M059J (cell line): ENCODE measurements at places on chromosomes 1 and 21. TPM values are rescaled to one million over a fixed set of nuclear protein-coding genes. Genes with fewer than 3 reads are reported as not detected.

GRCh38 chr21:40886006-40886405 lies 39.0 kb upstream of the DSCAM start:
- no peak for DNase-seq

DNA sequence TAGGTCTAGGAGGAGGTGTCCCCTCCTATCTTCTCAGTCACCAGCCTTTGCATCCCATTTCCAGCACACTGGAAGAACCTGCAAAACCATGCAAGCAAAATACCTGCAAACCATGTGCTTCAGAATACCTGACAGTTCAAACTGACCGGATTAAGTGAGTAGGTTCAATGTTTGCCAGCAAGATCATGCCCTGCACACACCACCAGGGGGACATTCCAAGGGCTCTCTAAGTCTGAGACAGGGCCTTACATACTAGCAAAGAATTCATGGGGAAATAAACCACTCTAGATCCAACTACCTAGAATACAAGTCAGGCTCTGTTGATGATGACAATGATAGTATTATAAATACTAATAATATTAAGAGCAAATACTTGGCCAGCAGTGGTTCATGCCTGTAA lies 27.6 kb downstream of the INPP5B start:
- DNase-seq, result peak; percentile 37

GRCh38 chr1:170567214-170567613 lies 35.2 kb downstream of the GORAB start:
- DNase-seq, result no peak

- DNase-seq, result no peak
These were observed 15.2 kb upstream of the SLC25A34 start for GRCh38 chr1:15720861-15721260.

DNA sequence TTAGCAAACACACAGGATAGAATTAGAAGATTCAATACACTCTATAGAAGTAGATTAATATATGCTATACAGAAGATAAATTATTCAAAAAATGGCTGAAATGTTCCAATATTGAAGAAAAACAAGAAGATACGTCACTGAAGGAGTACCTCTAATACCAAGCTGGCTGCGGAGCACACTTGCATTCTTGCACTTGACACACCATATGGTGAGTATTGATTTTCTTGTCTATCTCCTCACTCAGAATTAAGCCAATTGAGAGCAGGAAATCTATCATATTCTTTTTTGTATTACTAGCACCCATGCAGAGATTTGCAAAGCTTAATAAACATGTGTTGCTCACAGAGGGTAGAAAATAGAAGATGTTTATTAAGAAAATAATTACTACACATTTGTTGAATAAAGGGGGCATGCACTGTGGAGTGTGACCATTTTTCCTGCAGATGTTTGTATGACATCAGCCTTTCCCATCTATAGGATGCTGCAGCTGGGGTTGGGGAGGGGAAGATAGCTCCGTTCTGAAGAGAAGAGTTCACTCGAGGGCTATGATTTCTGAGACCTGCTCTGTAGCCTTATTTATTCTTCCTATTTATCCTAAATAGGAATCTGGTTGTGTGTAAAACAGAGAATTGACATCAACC lies 318.1 kb downstream of the HHIPL2 start:
- DNase-seq, result no peak

- no peak for DNase-seq
These were observed 100.5 kb downstream of the GLIS1 start for GRCh38 chr1:53638360-53639035.

- DNase-seq, result no peak
These were observed 81.9 kb upstream of the GREM2 start for GRCh38 chr1:240693844-240694243.

- no peak for DNase-seq
These were observed 646.9 kb upstream of the ZP4 start for GRCh38 chr1:238537641-238538040.

DNA sequence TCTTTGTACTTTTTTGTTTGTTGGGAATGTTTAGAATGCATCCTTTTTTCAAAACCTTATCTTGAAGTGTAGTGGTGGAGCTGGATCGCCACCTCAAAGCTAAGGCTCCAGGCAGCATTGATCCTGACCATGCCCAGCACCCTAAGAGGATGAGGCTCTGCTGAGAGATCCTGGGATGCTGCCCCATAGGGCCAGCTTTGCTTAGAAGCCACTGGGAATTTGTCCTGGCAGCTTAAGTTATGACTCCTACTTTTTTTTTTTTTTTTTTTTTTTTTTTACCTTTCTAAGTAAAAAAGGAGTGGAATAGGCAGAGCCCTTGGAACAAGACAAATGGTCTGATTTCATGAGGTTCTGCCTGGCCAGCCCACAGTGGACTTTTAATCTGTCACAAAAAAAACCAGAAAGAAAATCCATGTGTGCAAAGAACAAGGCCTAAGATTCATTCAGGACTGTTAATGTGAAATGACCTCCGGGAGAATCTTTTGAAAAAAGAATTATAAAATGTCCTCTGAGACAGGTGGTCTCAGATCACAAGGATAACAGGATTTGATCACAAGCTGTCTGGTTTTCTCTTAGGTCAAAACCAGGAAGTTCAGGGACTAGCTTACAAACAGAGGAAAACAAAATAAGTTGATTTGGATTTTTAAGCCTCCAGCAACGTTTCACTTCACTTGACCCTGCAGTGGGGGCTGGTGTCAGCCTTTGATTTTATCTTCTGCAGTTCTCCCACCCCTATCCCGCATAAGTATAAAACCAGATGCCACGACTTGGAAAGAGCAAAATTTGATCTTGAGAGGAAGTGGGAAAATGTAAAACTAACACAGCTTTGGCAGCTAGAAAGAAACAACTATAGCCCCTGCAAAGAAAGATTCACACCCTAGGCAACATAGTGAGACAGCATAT lies 25.9 kb upstream of the RAP1A start:
- peak; percentile 57 for DNase-seq

- peak; percentile 94 for DNase-seq
These were observed 41.8 kb upstream of the ATF3 start for GRCh38 chr1:212566522-212567479.

DNA sequence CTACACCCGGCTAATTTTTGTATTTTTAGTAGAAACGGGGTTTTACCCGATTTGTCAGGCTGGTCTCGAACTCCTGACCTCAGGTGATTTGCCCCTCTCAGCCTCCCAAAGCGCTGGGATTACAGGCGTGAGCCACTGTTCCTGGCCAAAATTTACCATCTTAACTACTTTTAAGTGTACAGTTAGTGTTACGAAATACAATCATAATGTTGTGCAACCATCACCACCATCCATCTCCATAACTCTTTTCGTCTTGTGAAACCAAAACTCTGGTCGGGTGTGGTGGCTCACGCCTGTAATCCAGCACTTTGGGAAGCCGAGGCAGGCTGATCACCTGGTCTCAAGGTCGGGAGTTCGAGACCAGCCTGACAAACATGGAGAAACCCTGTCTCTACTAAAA lies 14.1 kb upstream of the ZBTB40 start:
- DNase-seq, result no peak

DNA sequence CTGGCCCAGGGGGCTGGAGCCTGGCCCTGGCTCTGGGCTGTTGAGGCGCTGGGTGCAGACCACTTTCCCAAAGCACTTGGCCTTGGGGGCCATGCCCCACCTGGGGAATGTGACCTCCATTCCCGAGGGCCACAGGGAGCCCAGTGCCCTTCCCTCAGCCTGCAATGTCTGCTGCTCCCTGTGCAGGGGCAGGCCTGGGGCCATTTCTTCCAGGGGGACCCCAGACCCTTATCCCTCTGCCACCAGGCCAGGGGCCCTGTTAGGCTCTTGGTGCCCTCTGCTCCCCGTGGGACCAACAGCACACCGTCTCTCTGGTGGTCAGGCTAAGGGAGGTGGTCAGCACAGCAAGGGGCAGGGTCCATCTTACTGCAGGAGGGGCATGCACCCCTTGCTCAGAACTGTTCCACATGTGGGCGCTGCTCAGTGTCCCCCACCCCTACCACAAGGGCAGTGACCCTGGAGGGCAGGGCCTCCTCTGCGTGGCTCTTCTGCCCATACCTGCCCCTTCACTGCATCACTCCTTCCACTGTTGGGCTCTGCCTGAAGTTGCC lies 1.1 kb upstream of the TMEM52 start:
- DNase-seq, result no peak

DNA sequence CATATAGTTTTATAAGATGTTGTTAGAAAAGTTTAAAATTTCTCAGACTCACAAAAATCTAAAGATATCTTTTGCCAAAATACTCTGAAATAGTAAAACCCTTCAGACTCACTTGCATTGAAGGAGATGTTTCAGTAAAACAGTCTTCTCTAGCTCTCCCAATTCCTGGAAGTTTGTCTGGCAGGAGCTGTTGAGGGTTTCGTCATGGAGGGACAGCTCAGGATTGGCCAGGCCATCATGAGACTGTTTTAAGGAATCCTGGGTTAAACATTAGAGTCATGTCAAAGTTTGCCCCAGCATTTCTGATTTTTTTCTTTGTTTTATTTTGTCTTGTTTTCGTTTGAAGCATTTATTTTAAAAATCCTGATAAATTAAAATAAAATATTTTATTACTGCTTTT lies 293.8 kb upstream of the PBX1 start:
- DNase-seq, result no peak

GRCh38 chr1:25856856-25857255 lies 2.4 kb downstream of the AUNIP start:
- no peak for DNase-seq

- DNase-seq, result no peak
These were observed 11.8 kb upstream of the CITED4 start for GRCh38 chr1:40873863-40874472.

GRCh38 chr1:164637461-164638375 lies 78.7 kb downstream of the PBX1 start:
- DNase-seq, result peak; percentile 93

- DNase-seq, result peak; percentile 24
These were observed 73.1 kb upstream of the TSHB start for GRCh38 chr1:114956570-114956969.

TSTD1 gene
- total RNA-seq, result 0.27 and 0.44 TPM in 2 replicates

TMEM269 gene
- 0.02 TPM in 1 of 2 replicates, not detected in the other for total RNA-seq

IFNAR1 gene
- 15.1 and 19.8 TPM in 2 replicates for total RNA-seq

OLIG2 gene
- total RNA-seq, result not detected in 2 replicates

NECAP2 gene
- 70.6 and 105 TPM in 2 replicates for total RNA-seq

FAM72A gene
- total RNA-seq, result 9.1 and 13.3 TPM in 2 replicates

HLX gene
- 7.2 and 14.4 TPM in 2 replicates for total RNA-seq

LCE3E gene
- not detected in 2 replicates for total RNA-seq

CHODL gene
- total RNA-seq, result 0.76 TPM in 1 of 2 replicates, not detected in the other
